Stimulated activated CD4-positive, alpha-beta T cell treated with anti-CD3 and anti-CD28 coated beads, Interleukin-12 subunit alpha, Interleukin-12 subunit beta, amount 100 ng/mL, for 4 hours (primary cell): ENCODE measurements at places on chromosomes 11 and 22.

- no peak for DNase-seq
Measured at GRCh38 chr11:76313913-76314740, 66.8 kb downstream of the THAP12 start.

DNA sequence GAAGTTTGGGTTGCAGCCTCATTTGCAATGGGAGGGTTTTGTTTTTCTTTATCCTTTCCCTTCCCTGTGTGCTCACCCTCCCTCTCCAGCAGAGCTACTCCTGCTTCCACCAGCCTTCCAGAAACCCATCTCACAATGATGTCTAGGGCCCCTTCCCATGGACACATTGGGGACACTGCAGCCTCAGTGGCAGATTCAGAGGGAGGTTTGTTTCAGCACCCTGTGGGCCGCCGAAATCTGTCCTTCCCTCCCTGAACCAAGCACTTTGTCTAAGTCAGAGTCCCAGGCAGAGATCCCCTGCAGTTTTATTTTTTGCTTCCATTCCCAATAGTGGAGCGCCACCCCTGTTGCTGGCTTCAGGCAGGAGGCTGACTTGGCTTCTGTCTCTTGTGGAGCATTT lies 8.6 kb upstream of the SYNGR1 start:
- no peak for DNase-seq

DNA sequence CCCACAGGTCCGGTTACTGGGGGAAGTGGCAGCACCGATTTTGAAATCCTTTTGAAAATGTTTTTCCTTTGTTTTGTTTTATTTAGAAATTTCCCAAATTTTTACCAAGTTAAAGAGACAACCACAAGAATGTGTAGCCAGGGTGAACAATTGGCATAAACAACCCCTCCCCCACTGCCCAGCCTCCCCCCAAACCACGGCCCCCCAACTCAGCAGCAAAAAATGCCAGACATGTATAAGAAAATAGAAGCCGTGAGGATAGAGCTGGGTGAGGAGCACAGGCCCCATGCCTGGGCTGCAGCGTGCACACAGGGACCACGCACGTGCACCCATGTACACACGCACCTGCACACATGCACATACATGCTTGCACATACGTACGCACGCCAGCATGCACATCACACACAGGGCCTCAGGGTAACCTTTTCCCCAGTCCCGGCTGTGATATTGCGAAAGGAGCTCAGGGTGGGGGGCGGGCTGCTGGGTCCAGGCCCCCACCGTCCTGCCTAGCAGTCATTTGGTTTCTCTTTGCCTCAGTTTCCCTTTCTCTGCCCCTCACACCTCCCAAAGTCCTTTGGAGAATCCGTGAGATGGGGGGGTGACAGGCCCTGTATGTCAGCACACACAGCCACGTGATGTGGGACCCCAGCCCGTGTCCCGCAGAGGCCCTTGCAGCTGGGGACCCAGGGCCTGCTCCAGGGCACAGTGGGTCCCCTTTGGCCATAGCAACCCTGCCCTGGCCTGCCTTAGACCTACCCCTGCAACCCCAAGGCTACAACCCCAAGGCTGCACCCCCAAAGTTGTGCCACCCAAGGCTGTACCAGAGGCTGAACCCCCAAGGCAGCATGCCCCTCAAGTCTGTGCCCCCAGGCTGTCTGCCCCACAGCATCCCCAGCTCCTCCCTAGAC lies 42.9 kb downstream of the IGF2 start:
- DNase-seq = no peak

DNA sequence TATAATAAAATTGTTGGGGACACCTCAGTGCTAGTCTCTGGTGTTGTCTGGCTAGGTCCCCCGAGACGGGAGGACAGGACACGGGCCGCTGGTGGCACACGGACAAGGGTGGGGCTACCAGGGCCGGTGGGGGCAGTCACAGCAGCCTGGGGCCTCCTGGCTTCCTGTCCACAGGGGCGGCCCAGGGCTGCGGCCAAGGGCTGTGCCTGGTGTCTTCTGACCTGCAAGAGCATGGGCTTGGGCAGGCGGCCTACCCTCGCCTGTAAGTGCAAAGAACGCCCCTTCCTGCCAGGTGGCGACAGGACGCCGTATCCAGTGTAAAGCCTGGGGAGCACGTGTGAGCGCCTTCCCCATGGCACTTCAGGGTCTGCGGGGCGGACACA lies 3.6 kb downstream of the LRFN4 start:
- no peak for DNase-seq

DNA sequence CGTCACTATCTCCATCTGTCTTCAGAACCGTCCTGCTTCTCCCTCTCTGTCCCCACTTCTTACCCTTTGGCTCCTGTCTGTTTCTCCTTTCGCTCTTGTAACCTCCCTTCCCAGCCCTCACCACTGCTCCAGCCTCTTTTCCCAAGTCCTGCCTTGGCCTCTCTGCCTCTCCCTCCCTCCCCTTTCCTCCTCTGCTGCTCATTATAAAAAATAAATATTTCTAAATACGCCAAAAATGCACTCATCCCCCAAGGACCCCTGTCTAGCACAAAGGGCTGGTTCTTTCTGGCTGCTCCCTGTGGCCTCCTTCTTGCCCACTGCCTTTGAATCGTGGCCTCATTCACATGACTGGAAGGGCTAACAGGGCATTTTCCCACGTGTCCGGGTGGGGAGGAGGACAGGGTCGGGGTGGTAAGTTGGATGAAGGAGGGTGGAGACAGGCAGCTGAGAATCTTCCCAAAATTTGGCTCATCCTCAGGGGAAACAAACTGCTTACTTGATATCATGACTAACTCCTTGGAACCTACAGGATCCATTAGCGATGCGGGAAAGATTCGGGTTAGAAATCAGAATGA lies 26.4 kb upstream of the OAF start:
- DNase-seq = no peak

DNA sequence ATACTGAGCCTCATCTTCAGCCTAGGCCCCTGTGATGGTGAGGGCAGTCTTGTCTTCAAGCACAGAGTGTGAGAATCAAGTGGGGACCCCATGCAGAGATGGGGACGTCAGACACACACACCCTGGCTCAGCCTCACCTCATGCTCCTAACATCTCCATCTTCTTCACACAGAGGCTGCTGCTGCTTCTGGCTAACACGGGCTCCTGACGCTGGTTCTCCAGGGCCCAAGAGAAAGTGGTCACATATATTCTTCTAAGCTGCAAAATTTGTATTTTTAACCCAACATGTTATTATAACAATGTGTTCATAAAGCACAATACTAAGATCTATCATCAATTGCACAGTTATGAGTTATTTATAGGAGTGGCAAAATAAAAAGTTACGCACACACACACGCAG lies 101.2 kb downstream of the VPREB1 start:
- DNase-seq = no peak
